ENCODE measurements at places on chromosomes 11 and 22. TPM values are rescaled to one million over a fixed set of nuclear protein-coding genes. Genes with fewer than 3 reads are reported as not detected.

The NUP50 gene
- polyA plus RNA-seq = 4.7 TPM

DNA sequence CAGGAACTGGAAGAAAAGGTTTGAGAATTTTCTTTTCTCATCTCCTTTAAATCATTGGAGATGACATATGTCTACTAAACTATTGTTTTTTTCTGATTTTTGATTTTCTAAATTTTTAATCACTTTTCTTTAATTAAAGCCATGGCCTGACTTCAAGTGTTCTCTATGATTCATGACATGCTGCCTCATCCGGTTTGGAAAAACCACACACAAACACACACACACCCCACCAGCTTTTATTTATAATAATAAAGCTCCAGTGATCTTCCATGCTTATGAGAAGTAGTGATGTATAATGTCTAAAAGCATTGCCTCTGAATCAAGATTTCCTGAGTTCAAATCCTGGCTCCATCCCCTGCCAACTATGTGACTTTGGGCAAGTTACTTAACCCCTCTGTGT, 179.2 kb downstream of the SPON1 start:
- no peak for DNase-seq

DNA sequence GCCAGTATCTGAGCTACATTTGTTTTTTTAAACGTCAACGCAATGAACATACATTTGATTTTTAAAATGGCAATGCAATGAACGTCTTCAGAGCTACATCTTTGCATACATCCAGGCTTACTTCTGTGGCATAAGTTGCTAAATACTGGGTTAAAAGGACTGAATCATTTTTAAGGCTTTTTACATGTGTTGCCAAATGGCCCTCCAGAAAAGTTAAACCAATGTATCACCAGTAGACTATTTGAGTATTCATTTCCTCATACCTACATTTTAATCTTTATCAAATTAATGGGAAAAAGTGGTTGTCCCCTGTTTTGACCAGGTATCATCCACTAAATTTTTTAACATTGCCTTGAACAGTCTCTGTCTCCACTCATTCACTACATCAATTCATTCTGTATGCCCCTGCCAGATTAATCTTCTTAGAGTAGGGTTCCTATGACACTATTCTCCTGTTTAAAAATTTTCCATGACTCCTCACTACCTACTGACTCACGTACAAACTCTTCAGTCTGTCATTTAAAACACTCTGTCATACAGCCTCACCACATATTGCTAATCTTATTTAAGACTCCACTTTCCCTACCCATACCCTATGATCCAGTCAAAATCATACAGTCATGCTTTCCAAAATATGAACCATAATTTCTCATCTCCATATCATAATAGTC, 12.4 kb upstream of the PRRG4 start:
- DNase-seq = no peak

DNA sequence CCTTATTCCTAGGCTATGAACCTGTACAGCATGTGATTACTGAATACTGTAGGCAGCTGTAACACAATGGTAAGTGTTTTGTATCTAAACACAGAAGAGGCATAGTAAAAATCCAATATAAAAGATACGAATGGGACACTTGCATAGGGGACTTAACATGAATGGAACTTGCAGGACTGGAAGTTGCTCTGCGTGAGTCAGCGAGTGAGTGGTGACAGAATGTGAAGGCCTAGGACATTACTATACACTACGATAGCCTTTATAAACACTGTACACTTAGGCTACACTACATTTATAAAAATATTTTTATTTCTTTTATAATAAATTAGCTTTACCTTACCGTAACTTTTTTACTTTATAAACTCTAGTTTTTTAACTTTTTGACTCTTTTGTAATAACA, 81.1 kb downstream of the PGR start:
- DNase-seq = no peak

DNA sequence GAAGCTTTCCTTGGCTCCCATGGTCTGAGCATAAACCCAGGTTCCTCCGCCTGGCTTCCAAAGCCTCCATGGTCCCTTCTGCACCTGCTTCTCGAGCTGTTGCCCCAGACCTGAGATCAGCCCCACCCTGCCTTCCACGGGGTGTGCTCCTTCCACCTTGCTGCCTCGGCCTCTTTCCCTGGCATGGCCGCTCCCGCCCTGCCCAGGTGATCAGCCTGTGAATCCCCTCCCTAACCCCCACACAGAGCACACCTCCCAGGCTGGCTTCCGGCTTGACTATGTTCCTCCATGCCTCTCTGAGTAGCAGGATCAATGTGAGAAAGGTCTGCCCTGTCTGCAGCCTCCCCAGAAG, 2.7 kb upstream of the PPP6R3 start:
- DNase-seq = no peak

The GRIK4 gene
- 0.02 TPM for polyA plus RNA-seq
